ENCODE measurements at places on chromosomes 6 and 20.

DNA sequence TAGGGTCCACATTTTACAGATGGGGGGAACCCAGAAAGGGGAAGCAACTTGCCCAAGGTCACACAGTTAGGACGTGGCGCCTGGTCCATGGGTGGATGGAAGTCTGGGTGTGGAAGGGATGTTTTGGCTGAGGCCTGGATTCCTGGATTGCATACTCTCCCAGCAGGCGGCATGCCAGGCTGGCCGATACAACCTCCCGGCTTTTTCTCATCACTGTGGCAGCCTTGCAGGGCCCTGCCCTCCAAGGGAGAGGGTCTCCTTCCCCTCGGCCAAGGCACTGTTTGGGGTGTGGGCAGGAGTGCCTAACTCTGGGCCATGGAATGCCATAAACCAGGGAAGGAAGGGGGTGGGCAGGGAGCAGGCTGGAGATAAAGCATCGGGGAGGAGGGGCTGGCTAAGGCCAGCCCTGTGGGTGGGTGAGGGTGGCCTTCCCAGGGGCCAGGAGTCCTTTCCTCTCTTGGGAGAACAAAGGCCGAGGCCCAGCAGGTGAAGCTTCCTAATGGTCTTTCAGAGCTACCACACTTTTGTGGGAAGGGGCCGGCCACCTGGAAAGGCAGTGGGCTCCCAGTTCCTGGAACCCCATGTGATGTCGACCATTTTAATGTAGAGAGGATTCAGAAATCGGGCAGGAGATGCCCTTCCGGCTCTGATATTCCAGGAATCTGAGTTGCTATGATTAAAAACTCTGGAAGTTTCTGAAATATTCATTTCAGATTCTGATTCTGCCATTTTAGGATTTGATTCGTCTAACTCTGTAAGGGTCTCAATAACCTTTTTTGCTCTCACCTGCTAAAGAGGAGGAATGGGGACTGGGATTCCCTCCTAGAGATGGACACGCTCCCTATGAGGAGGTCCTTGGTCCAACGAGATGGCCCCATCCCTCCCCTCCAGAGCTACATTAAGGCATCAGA lies 4.2 kb downstream of the FOXS1 start:
- no peak for DNase-seq

DNA sequence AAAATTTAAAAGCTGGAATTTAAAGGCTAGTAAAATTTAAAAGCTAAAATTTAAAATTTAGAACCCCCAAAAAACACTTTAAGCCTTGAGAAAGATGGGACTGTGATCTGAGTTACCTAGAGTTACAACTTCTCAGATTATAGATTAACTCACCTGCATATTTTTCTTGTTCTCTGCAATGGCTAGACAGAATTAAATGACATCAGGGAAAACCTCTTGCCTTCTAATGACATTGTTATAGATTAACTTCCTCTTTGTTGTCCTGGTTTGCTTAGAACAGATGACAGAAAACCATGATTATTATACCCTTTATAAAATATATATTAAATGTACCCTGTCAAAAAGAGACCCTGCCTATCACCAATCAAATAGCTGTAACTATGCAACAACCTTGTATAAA lies 56.4 kb downstream of the TRDN start:
- no peak for DNase-seq

GRCh38 chr6:37783856-37784584 lies 35.5 kb upstream of the ZFAND3 start:
- DNase-seq = peak; percentile 49

- no peak for DNase-seq
These were observed 34.5 kb upstream of the FAM184A start for GRCh38 chr6:119112812-119113530.

DNA sequence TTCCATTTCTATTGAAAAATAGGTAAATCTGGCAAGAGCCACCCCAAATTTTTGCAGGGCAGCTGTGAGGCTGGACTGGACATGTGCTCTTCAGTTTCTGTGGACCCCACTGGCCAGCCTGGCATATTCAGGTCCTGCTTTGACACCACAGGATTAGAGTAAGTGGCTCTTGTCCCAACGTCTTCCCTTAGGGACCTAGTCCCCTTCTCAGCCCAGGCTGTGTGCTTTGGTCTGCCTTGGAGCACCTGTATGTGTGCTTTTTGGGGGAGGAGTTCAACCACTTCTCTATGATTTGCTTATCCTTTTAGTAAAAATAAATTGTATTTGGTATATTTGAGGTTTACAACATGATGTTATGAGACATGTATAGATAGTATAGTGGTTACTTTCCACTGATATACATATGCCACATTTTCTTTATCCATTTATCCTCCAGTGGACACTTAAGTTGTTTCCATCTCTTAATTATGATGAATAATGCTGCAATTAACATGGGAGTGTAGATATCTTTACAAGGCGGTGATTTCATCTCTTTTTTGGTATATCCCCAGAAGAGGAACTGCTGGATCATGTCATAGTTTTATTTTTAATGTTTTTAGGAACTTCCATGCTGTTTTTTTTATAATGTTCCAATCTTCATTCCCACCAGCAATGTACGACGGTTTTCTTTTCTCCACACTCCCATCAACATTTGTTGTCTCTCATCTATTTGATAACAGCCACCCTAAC lies 167.8 kb upstream of the UST start:
- DNase-seq = no peak

DNA sequence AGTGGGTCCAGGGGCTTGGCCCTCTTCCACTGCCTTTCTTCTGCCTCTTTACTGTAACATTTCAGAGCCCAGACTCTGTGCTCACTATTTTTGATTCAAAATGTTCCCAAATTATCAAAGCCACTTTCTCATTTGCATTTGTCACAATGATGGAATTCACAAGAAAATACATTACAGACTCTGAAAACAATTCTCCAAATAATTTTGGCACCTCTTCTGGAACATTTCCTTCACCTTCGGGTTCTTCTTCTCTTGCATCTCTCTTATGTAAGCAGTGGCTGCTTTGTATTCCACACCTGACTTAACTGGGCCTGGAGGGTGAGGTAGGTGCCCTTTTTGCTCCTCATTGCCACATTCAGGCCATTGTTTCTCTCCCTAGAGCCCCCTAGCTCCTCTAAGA lies 30.0 kb downstream of the ZNF184 start:
- DNase-seq = no peak

- DNase-seq = no peak
These were observed 150.2 kb downstream of the LPA start for GRCh38 chr6:160513836-160514235.

DNA sequence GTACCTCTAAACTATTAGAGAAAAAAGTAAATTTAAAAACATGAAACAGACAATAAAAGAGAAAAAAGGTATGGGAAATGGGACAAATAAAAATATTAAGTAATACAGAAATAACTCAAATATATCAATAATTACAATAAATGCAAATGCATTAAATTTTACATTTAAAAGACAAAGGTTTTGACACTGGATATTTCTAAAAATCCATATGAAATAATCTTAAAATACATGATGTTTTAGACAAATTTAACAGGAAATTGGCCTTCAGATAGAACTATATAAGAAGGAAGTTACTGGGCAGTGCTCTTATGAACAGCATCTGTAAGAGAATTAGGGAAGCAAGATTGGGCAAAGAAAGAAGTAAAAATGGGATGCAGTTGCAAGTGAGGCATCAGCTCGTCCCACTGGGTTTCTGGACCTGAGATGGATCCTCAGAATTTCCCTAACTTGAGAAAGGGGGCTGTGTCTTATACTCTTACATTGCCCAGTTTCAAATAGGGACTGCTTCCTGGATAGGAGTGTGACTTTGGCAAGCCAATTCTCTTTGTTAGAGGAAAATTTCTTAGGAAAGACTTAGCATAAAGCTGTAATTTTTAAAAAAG lies 376.7 kb downstream of the SMOC2 start:
- DNase-seq = no peak

GRCh38 chr20:8394308-8394945 lies 262.4 kb downstream of the PLCB1 start:
- DNase-seq = no peak

DNA sequence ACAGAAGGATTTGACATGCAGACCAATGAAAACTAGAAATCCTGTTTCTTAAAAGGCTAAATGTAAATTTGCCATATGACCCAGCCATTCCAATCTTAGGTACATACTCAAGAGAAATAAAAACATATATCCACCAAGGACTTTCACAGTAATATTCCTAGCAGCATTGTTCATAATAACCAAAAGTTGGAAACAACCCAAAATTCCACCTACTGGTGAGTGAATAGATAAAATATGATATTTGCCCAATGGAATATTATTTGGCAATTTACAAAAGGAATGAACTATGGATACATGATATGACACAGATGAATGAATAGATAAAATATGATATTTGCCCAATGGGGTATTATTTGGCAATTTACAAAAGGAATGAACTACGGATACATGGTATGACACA lies 22.7 kb downstream of the MTCL3 start:
- no peak for DNase-seq

DNA sequence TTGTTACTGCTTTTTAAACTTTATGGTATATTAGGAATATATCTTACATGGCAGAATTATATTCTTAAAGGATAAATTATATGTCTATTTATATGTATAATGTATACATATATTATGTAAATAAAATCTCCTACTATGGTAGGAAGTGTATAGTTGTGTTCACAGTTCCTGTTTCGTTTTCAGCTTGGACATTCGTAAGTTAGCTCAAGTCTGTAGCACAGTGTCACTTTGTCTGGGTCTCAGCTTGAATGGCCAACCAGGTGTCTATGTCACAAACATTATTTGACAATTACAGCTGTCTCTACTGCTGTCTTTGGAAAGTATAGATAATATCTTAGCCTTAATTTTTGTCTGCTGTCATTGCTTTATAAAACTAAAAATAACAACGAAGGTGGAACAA lies 303.9 kb downstream of the CDKAL1 start:
- DNase-seq = no peak

DNA sequence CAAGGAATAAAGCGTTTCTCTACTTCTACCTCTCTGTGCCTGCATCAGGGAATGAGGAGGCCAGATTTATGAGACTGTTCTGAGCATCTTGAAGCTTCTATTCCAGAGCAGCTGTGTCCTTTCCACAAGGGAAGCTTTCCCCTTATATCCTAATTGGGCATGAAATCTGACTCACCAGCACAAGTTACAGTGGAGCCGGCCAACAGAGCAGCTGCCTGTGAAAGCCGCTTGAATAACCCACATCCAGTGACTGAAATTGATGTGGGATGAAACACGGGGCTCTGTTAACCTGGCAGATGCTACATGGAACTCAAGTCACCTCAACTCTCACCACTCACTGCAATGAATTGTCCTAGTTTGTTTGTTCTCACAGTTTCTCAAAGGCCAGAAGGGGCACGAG lies 400.3 kb downstream of the TFAP2A start:
- DNase-seq = no peak

DNA sequence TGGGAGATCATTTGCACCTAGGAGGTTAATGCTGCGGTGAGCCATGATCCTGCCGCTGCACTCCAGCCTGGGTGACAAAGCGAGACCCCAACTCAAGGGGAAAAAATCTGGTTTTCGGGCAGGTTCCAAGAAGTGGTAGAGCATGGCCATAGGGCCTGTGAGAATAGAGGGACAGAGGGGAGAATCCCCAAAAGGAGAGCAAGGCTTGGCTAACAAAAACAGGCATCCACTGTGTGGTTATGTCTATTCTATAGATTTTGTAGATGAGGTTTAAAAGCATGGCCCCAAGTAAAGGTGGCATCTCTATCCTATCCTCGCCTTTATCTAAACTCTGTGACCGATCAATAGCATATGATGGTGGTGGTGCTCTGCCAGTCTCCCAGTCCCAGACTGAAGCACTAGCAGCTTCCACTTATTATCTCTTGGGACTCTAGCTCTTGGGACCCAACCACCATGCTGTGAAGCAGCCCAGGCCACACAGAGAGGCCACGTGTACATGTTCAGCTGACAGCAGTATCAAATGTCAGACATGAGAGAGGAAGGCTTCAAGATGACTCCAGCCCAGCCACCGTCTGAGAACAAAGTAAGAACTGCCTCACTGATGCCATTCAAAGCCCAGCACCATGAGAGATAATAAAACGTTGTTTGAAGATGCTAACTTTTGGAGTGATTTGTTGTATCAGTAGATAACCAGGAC lies 27.7 kb downstream of the EIF2S2 start:
- DNase-seq = no peak

- no peak for DNase-seq
These were observed 132.9 kb upstream of the THBS2 start for GRCh38 chr6:169386411-169387057.

All from nephron progenitor cell (in vitro differentiated cells).